Stimulated activated CD8-positive, alpha-beta memory T cell treated with anti-CD3 and anti-CD28 coated beads, Interleukin-15, amount 100 ng/mL, for 48 hours (primary cell): ENCODE measurements at places on chromosomes 12 and 14.

- DNase-seq = no peak
Observed at GRCh38 chr12:85468356-85469157, 188.5 kb downstream of the ALX1 start.

DNA sequence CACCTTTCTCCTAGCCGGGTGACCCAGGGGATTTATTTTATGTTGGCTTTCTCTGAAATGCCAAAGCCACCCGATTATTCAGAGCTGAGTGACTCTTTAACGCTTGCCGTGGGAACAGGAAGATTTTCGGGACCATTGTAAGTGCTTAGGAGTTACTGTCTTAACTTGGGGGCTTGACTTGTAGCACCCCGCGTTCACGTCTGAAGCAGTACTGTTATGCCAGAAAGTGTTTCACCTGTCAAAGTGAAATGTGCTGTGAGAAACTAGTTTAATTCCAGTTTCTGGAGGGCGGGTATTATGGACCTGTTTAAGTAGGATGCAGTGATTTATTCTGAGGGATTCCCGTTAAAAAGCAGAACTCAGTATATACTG lies 218 bp downstream of the LYSET start:
- no peak for DNase-seq

DNA sequence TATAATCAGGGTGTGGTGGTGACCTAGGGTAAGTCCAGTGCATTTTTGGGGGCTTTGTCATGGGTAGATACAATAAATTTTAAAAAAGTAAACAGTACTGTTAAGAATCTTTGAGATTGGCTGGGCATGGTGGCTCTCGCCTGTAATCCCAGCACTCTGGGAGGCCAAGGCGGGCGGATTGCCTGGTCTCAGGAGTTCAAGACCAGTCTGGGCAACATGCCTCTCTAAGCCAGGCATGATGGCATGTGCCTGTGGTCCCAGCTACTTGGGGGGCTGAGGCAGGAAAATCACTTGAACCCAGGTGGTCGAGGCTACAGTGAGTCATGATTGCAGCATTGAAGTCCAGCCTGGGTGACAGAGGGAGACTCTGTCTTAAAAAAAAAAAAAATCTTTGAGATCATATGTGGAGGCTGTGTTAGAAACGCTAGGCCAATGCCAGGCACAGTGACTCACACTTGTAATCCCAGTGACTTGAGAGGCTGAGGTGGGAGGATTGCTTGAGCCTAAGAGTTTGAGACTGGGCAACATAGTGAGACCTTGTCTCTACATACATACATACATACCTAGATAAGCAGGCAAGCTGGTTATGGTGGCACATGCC lies 67.7 kb downstream of the PRKCH start:
- no peak for DNase-seq

DNA sequence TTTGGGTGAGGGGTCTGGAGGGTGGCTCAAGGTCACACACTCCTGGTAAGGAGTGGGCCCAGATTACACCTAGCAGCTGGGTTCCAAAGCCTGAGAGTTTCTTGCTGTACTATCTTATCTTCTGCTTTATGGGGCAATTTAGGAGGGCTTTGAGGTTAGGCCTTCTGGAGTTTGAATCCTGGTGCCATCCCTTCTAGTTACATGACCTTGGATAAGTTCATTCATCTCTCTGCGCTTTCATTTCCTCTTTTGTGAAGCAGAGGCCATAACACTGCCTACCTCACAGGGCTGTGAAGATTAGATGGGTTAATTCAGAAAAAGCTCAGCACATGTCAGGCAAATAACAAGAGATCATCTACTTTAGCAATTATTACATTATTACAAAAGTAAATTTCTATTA lies 7.4 kb upstream of the KRT77 start:
- DNase-seq = no peak

- no peak for DNase-seq
Observed at GRCh38 chr14:81831128-81831820, 297.6 kb upstream of the SEL1L start.

DNA sequence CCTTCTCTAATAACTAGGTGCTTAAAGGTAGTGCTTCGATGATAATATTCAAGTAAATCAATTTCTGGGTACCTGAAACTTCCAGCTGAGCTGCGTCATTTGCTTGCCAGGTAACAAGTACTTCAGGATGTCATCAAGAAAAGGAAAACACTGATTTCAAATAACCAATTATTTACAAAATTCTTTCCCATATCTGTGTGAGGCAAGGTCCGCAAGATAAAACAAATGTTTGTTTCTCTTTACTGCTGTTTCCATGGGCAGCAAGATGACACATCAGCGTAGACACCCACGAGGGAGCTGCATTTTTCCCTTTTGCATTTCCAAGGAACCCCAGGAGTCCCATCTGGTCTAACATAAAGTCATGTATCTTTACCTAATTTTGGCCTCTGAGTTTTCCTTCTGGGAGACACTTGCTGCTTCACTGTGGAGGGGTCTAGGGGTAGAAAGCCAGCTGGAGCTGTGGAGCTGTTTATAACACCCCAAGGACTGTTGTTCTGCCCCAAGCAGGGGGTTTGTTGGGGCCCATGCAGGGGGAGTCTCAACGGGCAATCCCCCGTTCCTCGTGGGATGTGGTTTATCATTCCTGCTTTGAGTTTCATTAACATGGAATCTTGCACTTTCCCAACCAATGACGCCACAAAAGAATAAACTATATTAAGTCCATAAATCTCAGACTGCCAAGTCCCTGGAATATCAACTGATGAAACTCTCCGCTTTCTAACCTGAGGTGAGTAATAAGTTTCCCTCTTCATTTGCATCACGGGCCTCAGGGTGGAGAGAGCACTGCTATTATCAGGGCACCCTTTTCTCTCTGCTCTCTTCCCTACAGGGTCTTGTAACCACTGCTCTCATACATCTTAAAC lies 112.8 kb upstream of the PELI2 start:
- DNase-seq = no peak
